ENCODE measurements at places on chromosomes 4 and X.

DNA sequence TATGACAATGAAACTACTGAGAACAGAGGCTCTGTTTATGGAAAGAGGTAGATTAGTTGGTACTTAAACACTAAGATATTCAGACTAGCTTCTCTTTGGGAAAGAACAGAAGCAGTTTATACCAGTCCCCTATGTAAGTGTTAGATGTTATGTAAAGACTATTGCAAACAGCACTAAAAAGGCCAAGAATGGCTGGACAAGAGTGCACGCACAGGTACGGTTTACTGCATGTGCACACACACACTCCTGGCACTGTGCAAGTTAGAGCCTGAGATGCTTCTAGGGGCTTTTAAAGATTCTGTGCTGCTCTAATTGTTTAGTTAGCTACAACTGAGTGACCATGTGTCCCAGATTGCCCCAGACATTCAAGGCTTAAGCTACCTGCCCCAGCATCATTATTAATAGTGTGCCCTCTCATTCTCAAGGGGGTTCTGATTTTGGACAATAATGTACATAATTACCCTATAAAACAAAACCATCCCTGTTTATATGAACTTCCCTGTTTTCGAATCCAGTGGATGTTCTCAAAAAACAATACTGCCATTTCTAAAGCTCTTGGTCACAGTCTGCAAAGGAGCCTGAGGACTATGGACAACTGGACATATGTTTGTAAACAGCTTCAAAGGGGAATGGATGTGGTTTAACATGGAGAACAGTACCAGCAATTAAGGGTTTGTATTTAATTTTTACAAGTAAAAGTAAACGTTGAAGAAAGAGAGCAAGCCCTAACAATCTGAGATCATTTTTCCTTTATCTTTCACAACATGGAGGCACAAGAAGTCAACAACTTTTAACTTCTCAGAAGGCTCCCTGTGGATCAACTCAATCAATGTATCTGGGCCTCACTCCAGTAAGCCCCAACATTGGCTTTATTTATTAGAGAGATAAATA lies 2.0 kb downstream of the SETD7 start:
- no peak for DNase-seq

GRCh38 chrX:34770511-34770910 lies 113.4 kb upstream of the TMEM47 start:
- no peak for DNase-seq

GRCh38 chrX:47583240-47583861 lies 1.1 kb downstream of the TIMP1 start:
- DNase-seq, result no peak

DNA sequence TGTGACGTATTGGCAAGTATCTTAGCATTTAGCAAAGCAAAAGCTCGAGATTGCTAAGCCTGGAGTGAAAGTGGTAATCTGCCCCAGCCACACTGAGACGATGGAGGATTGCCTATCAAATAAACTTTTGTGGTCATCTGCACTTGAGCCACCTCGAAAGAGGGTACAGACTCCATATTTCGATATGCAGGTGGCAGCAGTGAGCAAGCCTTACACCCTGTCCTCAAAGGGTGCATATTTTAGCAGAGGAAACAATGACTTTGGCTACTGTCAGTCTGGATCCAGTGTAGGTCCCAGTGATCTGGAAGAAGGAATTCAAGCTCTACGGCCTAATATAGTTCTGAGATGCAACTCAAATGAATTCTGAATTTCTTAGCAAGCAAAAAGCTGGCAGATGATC lies 153.9 kb downstream of the ATG4A start:
- DNase-seq, result no peak

- no peak for DNase-seq
These were observed 30.0 kb upstream of the RNF128 start for GRCh38 chrX:106696502-106696901.

- no peak for DNase-seq
These were observed 104.6 kb downstream of the DTHD1 start for GRCh38 chr4:36385951-36386571.

GRCh38 chrX:39157796-39158195 lies 356.5 kb downstream of the MID1IP1 start:
- no peak for DNase-seq

DNA sequence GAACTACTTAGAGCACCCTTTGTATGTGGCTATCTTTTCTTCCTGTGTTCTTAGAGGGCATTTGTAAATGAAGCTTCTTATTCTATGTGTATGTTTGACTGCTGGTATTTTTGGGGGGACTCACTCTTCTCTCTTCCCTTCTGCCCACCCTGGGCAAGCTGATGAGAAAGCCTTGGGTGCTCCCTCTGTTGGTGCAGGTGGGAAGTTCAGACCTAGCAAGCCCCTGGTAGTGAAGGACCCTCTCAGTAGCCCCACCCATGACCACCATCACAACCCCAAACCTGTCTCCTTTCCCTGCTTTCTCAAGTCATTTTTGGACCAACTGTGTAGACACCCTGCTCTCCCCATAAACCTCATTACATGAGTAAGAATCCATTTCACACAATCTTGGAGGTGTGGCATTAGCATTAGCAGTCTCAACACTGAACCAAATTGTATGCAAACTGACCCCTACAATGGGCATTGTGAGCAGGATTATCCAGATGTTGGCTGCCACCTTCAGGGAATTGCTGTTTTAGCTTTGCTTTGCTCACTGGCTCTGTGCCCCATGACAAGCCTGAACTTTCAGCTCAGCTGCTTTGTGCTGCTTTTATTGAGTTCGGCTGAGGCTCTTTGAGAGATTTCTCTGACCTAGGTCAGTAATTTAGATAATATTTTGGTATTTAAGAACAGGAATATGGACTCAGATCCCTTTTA lies 27.9 kb downstream of the TRIM61 start:
- no peak for DNase-seq

DNA sequence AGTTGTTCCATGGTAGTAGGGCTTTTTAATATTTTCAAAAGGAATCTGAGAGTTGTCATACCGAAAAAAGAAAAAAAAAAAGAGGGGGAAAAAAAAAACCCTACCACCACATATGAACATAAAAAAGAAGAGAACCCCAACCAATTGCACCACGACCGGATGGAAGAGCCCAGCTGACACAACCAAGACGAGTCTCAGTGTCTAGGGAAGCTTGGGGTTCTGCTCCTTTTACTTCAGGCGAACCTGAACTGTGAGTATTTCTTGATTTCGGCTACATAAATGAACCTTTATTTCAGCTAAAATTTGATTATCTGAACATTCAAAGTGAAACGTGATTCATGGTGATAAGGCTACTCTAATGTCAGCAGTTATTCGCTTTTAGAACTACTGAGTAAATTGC lies at the start of gene GPR34:
Gene GPR34, plus strand, starts transcription at position 139 of the 400 bp plus-strand sequence. CDS start 6,661 bp downstream, outside the sequence.
- DNase-seq, result no peak

GRCh38 chr4:124183926-124184325 lies 528.6 kb downstream of the ANKRD50 start:
- no peak for DNase-seq

DNA sequence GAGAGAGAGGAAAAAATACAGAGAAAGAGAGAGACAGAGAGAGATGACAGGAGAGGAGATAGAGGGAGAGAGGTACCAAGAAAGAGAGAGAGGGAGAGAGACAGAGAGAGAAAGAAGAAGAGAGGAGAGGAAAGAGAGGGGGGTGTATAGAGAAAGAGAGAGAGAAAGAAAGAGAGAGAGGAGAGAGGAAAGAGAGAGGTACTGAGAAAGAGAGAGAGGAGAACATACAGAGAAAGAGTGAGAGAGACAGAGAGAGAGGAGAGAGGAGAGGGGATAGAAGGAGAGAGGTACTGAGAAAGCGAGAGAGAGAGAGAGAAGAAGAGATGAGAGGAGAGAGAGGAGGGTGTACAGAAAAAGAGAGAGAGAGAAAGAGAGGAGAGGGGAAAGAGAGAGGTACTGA lies 269.4 kb downstream of the CRLF2 start:
- DNase-seq, result no peak

- no peak for DNase-seq
These were observed 93.6 kb upstream of the DHX15 start for GRCh38 chr4:24677909-24678308.

GRCh38 chr4:2418650-2419571 lies at the start of gene CFAP99:
CFAP99 (plus strand) TSS chr4:2418955.
- DNase-seq, result peak; percentile 99

DNA sequence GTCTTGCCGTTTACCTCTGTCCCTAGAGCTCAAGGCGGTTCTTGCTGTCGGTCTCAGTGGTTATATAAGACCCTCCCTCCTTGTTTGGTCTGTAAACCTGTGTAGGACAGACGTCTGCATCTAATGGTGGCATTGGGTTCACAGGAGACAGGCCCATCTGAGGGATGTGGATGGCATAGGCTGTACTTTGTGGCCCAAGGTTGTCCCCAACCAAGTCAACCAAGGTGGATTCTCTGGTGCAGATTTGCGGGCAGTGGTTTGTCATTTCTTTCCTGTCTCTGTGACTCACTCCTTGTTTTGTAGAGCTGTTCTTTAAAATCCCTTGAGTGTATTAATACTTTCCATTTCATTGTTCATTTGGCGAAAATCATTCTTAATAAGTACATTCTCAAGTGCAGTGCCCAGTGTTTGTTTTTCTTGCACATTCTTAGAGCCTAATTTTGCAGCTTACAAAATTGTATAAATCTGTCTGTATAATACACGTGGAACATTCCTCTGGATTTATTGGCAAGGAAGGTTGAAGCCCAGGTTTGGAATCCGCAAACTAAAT lies 68.0 kb upstream of the TLR2 start:
- DNase-seq, result no peak

GRCh38 chrX:22674932-22675331 lies 324.8 kb upstream of the DDX53 start:
- DNase-seq, result no peak

- no peak for DNase-seq
These were observed 593 bp downstream of the ELF4 start for GRCh38 chrX:130109429-130110378.

GRCh38 chr4:23333946-23334878 lies 555.6 kb downstream of the PPARGC1A start:
- DNase-seq, result no peak

GRCh38 chr4:149008415-149009025 lies 566.3 kb upstream of the NR3C2 start:
- no peak for DNase-seq

GRCh38 chr4:83606460-83606859 lies 70.6 kb downstream of the GPAT3 start:
- no peak for DNase-seq

GRCh38 chr4:2298532-2298991 lies 36.7 kb upstream of the MXD4 start:
- no peak for DNase-seq

GRCh38 chrX:40424259-40424658 lies 156.5 kb upstream of the ATP6AP2 start:
- DNase-seq, result no peak

GRCh38 chrX:15843960-15844359 lies 10.7 kb downstream of the AP1S2 start:
- DNase-seq, result no peak

DNA sequence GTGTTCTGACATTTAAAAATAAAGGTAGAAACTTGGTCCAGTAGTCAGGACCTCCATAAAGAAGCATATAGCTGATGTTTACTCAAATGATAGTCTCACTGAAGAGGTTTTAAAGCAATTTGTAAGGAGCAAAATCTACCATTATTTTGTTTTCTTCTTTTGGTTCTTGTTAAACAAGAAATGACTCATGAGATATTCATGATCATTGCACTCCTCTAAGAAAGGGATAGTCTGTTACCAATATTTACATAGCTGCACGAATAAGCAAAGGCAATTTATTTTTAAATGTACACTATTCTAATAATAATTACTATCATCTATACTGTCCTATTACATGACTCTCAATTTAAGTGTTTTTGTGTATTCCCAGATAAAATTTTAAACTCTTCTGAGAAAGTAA lies 397.9 kb downstream of the FAM47B start:
- DNase-seq, result no peak

- DNase-seq, result no peak
These were observed 25.0 kb upstream of the TRPC5OS start for GRCh38 chrX:111850975-111851374.

- DNase-seq, result no peak
These were observed 56.4 kb downstream of the FBXW7 start for GRCh38 chr4:152479428-152480026.

DNA sequence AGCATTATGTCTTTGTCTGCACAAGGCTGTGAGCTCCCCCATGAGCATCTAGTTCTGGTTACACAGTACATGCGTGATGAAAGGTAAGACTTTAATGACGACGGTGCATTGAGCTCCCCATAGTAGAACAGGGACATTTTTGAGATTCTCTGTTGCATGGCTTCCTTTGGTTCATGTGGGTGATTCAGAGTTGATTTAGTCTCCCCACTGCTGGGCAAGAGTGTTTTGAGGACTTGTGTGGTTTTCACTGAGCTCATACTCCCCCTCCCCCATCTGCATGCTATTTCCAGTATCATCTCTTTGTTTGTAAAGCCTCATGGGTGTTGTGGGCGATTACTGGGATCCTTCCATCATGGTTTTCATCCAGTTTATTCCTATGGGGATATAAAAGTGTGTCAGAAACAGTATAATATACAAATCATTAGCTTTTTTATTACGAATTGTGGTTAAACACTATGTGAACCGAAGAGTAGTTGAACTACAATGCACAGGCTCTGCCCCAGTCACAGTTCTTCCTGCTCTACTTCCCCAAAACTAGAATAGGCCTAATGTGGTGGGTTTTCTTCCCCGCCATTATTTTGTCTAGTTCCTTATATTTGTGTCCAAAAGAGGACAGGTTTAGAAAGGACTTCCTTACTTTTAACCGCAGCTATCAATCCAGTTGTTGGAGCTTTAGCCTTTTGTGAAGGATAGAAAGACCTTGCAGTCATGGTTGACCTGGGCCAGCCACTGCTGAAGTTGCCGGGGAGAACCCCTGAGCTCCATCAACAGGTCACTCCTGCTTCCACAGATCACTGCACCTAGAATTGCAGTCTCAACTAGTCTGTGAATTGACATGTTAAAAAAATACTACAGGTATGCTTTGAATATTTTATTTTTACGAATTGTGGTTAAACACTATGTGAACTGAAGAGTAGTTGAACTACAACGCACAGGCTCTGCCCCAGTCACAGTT lies 30.4 kb downstream of the KIT start:
- no peak for DNase-seq

DNA sequence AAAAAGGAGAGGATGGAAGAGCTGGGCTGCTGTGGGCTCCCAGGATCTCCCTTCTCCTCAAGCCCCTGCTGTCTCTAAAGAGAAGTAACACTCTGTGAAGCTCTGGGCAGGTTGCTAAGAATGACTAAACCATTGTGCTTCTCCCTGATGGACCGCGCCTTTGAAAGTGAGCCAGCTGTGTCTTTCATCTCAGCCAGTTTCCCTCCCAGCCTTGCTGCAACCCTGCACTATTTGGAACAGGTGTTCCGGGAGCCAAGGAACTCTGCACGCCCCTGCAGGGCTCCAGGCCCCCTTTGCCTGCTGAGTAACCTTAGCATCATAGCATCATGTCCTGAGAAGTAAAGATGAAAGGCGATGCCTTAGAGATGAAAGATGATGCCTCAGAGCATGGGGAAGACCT lies 39.7 kb downstream of the SMIM20 start:
- DNase-seq, result no peak

- no peak for DNase-seq
These were observed 160.9 kb downstream of the CBR4 start for GRCh38 chr4:168849030-168849675.

Measured in WERI-Rb-1 (cell line).